ENCODE measurements at places on chromosomes 5 and 9. TPM values are rescaled to one million over a fixed set of nuclear protein-coding genes. Genes with fewer than 3 reads are reported as not detected.
A peak's percentile ranks its signal among the peaks of the same experiment; 100 is the strongest.

GRCh38 chr5:11273180-11273903 lies 512.3 kb upstream of the DAP start:
- H3K4me3 ChIP-seq, result no peak overlapping the region
- no peaks in the 10 kb centered on the region for H3K4me1 ChIP-seq
- H3K36me3 ChIP-seq, result no peaks in the 10 kb centered on the region
- DNase-seq, result no peak
- H3K27me3 ChIP-seq, result no peaks in the 10 kb centered on the region

GRCh38 chr9:114157516-114158176 lies 2.3 kb downstream of the COL27A1 start:
- DNase-seq, result no peak
- peak overlapping the region; percentile 69 for H3K27ac ChIP-seq
- peaks cover 42% of the 10 kb centered on the region for H3K4me1 ChIP-seq
- no peaks in the 10 kb centered on the region for H3K36me3 ChIP-seq
- no peak overlapping the region for H3K4me3 ChIP-seq

GRCh38 chr5:78633700-78634099 lies 14.9 kb downstream of the LHFPL2 start:
- H3K27ac ChIP-seq, result no peak overlapping the region
- H3K4me3 ChIP-seq, result no peak overlapping the region
- H3K4me1 ChIP-seq, result peaks cover 24% of the 10 kb centered on the region
- H3K36me3 ChIP-seq, result no peaks in the 10 kb centered on the region

DNA sequence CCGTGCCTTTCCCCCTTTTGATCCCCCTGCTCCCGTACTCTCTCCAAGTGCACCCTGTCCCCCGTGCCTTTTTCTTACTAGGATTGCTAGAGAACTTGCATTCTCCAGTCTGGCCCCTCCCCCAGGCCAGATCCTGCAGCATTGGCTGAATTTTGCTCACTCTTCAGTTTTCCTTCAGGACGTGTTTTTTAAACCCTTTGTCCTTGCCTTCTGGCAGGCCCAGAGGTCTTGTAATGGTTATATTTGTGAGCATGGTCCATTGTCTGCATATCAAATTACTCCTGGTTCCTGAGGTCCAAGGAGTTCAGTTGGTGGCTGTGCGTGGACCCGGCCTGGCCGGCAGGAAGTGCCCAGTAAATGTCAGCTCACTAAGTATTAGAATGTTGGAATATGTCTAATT lies 606 bp downstream of the TBC1D13 start:
- peak overlapping the region; percentile 99 for H3K4me3 ChIP-seq
- no peaks in the 10 kb centered on the region for H3K27me3 ChIP-seq
- peaks cover 33% of the 10 kb centered on the region for H3K36me3 ChIP-seq

GRCh38 chr5:156963125-156963524 lies at the start of gene TIMD4:
TIMD4 (minus strand) TSS chr5:156963226; CDS start chr5:156963198, 28 bp downstream.
- no peaks in the 10 kb centered on the region for H3K4me1 ChIP-seq
- H3K36me3 ChIP-seq, result no peaks in the 10 kb centered on the region

- no peak overlapping the region for H3K27ac ChIP-seq
- no peaks in the 10 kb centered on the region for H3K27me3 ChIP-seq
- H3K4me3 ChIP-seq, result no peak overlapping the region
- H3K4me1 ChIP-seq, result peaks cover 28% of the 10 kb centered on the region
- H3K36me3 ChIP-seq, result no peaks in the 10 kb centered on the region
These were observed 20.0 kb downstream of the MOCS2 start for GRCh38 chr5:53089481-53089991.

DNA sequence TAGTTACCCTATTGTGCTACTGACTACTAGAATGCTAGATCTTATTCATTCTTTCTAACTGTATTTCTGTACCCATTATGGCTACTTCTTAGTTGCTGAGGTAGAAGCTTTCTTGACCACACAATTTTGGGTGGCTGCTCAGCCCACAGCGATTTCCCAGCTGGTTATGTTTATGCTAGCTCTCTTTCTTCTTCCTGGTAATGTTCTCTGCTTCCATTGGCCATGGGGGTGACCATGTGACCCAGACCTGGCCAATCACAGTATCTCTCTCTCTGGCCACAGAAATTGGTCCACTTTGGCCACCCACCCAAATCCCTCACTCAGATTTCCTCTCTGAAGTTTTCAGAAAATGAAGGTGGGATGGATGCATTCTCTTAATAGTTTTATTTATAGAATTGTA lies 427.9 kb upstream of the CLINT1 start:
- no peak overlapping the region for H3K27ac ChIP-seq
- no peaks in the 10 kb centered on the region for H3K36me3 ChIP-seq
- H3K4me1 ChIP-seq, result no peaks in the 10 kb centered on the region

GRCh38 chr5:36135988-36136387 lies 15.7 kb downstream of the LMBRD2 start:
- no peak for DNase-seq
- no peaks in the 10 kb centered on the region for H3K27me3 ChIP-seq
- no peaks in the 10 kb centered on the region for H3K4me1 ChIP-seq
- H3K36me3 ChIP-seq, result peaks cover 23% of the 10 kb centered on the region
- no peak overlapping the region for H3K4me3 ChIP-seq

GRCh38 chr5:84383816-84384603 lies 670 bp downstream of the EDIL3 start:
- no peak for DNase-seq
- peak overlapping the region; percentile 57 for H3K4me3 ChIP-seq
- H3K27me3 ChIP-seq, result peaks cover 11% of the 10 kb centered on the region
- H3K4me1 ChIP-seq, result peaks cover 39% of the 10 kb centered on the region
- H3K36me3 ChIP-seq, result no peaks in the 10 kb centered on the region

DNA sequence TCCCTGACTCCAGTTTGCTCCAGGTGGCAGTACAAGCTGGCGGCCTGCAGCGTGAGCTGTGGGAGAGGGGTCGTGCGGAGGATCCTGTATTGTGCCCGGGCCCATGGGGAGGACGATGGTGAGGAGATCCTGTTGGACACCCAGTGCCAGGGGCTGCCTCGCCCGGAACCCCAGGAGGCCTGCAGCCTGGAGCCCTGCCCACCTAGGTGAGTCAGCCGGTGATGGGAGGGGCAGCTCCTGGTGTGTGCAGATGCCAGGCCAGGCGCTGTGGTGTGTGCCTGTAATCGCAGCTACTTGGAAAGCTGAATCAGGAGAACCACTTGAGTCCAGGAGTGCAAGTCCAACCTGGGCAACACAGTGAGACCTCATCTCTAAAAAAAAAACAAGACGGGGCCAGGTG lies 10.0 kb upstream of the CACFD1 start:
- H3K4me3 ChIP-seq, result no peak overlapping the region
- DNase-seq, result no peak
- no peak overlapping the region for H3K27ac ChIP-seq
- no peaks in the 10 kb centered on the region for H3K36me3 ChIP-seq
- H3K4me1 ChIP-seq, result no peaks in the 10 kb centered on the region

- no peaks in the 10 kb centered on the region for H3K4me1 ChIP-seq
- DNase-seq, result no peak
- no peak overlapping the region for H3K4me3 ChIP-seq
- H3K36me3 ChIP-seq, result no peaks in the 10 kb centered on the region
These were observed 9.5 kb upstream of the ADGRD2 start for GRCh38 chr9:124440786-124441185.

DNA sequence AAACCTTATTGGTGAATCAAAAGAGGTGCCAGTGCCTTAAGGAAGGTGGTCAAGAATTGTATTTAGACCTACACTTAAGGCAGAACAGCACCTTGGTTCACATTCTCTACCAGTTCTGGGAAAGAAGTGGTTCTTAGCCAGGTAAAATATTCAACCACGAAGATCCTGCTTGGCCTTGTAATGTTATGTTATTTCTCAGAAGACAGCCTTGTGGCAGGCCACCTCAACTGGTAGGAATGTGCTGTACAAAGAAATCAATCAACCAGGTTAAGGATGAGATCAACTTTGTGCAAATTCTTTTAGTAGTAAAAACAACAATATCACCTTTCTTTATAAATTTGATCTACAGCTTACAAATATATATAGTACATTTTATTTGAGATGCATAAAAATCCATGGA lies 246.8 kb downstream of the ARRDC3 start:
- H3K4me1 ChIP-seq, result no peaks in the 10 kb centered on the region
- no peaks in the 10 kb centered on the region for H3K27me3 ChIP-seq
- H3K4me3 ChIP-seq, result no peak overlapping the region
- no peak for DNase-seq

GRCh38 chr5:67377631-67378030 lies 181.0 kb upstream of the CD180 start:
- no peaks in the 10 kb centered on the region for H3K36me3 ChIP-seq
- DNase-seq, result no peak
- H3K4me1 ChIP-seq, result no peaks in the 10 kb centered on the region
- no peak overlapping the region for H3K4me3 ChIP-seq
- no peak overlapping the region for H3K27ac ChIP-seq

DNA sequence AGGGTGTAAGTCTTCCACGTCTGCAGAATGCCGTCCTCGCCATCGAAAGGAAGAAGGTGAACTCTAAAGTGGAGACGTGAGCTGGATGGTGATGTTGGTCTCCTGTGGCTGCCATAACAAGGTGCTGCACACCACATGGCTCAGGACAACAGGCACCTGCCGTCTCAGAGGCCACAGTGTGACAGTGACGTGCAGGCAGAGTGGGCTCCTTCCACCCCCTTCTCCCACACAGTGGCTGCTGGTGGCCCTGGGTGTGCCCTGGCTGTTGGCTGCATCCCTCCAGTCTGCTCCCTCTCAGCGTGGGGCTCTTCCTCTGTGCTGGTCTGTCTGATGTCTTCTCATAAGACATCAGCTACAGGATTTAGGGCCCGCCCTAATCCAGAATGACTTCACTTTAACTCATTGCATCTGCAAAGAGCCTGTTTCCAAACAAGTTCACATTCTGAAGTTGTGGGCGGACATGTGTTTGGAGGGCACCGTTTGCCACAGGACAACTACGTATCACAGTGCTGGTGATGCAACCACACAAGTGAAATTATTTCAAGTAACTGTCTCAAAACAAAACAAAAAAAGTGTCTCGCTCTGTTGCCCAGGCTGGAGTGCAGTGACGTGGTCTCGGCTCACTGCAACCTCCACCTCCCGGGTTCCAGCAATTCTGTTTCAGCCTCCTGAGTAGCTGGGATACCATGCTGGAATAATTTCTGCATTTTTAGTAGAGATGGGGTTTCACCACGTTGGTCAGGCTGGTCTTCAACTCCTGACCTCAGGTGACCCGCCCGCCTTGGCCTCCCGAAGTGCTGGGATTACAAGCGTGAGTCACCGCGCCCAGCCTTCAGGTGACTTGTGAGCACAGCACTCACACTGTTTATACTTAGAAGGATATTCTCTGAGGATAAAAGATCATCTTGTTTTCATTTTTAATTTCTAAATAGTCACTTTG lies 31.2 kb upstream of the CLPTM1L start:
- peaks cover 5% of the 10 kb centered on the region for H3K27me3 ChIP-seq
- peaks cover 8% of the 10 kb centered on the region for H3K4me1 ChIP-seq
- H3K27ac ChIP-seq, result no peak overlapping the region
- H3K36me3 ChIP-seq, result no peaks in the 10 kb centered on the region
- no peak for DNase-seq

DNA sequence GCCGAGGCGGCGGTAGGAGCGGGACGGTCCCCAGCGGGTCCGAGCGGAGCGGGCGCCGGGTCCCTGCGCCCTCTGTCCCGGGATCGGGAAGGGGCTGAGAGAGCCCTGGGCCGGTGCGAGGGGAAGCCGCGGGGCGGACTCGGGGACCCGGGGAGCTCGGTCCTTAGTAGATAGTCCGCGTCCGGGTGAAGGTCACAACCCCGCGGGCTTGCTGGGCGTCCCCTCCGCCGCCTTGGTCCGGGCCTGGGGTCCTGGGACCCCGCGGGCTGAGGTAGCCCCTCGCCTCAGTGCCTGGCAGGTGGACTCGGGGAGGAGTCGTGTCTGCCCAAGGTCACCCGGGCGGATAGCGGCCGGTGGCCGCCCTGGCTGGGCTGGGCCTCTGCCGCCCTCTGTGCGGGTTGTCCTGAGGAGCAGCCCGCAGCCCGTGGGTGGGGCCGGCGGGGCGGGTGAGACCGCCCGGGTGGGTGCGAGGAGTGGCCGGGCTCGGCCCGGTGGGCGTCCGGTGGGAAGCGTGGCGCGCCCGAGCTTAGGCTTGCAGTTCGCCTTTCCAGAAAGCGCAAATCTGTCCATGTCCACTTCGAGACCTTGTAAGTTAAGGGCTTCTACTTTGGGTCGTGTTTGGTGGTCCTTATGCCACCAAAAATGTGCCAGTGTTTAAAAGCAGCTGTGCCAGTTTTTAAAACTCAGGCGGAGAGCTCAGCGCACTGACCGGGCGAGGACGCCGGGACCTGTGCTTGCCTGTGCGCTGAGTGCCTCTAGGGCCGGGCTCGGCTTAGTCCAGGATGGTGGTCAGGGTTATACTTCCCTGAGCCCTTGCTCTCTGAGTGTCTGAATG lies 554 bp downstream of the SDHA start:
- H3K27me3 ChIP-seq, result no peaks in the 10 kb centered on the region
- peaks cover 63% of the 10 kb centered on the region for H3K4me1 ChIP-seq
- no peaks in the 10 kb centered on the region for H3K36me3 ChIP-seq
- no peak for DNase-seq
- H3K4me3 ChIP-seq, result peak overlapping the region; percentile 93

DNA sequence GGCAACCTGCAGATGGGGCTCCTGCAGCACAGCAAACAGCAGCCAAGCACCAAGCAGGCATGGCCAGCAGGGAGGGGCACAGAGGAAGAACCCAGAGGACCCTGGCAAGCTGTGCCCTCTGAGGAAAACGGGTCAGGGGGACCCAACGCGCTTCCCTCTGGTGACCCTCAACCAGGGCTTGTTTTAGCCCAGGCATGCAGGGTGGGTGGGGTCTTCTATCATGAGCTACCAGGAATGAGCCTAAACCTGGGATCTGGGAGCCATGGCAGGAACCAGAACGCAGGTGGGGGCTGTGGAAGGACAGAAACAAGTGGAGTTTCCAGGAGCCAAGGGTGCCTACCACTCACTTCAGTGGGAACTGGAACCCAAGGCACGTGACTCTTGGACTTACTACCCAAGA lies 20.9 kb downstream of the IPPK start:
- no peaks in the 10 kb centered on the region for H3K27me3 ChIP-seq
- peak; percentile 66 for DNase-seq
- H3K36me3 ChIP-seq, result peaks cover 57% of the 10 kb centered on the region
- H3K27ac ChIP-seq, result no peak overlapping the region

GRCh38 chr9:95954940-95955339 lies 79.4 kb downstream of the ERCC6L2 start:
- no peaks in the 10 kb centered on the region for H3K4me1 ChIP-seq
- no peak overlapping the region for H3K4me3 ChIP-seq
- no peak for DNase-seq
- H3K27ac ChIP-seq, result no peak overlapping the region
- H3K36me3 ChIP-seq, result peaks cover 31% of the 10 kb centered on the region

CCDC69 gene
- total RNA-seq, result 282 TPM

TSTD2 gene
- 22.9 TPM for total RNA-seq

PCDHGA6 gene
- total RNA-seq, result 4.1 TPM

PGM5 gene
- 633 TPM for total RNA-seq

SLC1A3 gene
- total RNA-seq, result 24.9 TPM

PTGES gene
- total RNA-seq, result 4.2 TPM

SPOCK1 gene
- total RNA-seq, result 52.0 TPM

GFPT2 gene
- 30.1 TPM for total RNA-seq

SMIM33 gene
- total RNA-seq, result not detected

C7 gene
- 713 TPM for total RNA-seq

CEL gene
- total RNA-seq, result 0.23 TPM

ITK gene
- total RNA-seq, result 6.3 TPM

ADAMTS2 gene
- total RNA-seq, result 17.8 TPM

All from esophagus muscularis mucosa (tissue), 4 donors.